ENCODE measurements at places on chromosomes 7 and 10.

- DNase-seq = no peak
Observed at GRCh38 chr7:79008786-79009185, 444.7 kb downstream of the MAGI2 start.

DNA sequence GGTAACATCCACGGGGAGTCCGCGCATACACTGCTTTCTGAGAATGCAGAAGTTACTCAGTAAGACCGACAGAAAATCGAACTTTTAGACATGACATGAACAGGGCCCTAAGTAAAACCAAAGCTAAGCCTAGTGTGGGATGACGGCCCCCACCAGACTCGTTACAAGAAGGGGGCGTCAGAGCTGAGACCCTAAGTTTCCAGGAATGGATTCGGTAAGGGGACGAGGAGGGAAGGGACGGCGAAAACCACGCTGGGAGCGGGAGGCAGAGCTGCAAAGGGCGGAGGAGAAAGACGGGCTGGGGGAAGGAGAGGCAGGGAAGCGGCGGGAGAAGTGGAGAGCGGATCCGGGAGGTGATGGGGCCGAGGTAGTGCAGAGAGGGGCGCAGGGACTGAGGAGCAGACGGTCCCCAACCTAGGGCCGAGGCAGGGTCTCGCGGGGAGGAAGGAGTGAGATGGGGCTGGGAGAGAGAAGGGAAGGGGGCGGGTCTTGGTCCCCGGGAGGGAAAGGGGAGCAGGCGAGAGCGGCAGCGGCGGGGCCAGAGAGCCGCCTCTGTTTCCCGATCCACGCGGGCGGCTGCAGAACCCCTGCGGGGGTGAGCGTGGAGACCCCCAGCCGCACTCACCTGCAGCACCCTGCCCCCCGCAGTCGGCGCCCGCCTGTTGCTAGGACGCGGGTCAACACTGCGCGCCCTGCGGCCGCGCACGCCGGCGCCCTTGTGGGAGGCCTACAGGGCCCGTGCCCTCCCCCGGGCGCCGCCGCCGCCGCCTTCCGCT, 513 bp downstream of the ODAD2 start:
- DNase-seq = no peak

DNA sequence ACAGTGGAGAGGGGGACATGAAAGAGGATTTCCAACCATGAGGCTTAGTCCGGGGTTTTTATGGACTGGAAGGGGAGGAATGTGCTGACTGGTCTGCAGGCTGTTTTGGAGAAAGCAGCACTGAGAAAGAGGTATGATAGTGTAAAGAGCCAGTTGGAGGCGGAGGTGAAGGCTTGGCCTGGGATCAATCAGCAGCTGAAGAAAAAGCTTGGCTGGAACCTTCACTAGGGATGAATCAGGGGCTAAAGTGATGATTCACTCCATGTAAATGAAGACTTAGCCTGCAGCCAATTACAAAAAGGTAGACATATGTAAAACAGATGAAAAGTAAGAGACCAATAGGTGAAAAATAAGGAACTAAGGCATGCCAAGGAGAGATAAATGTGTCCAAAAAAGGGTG, 1382.6 kb downstream of the GATA3 start:
- DNase-seq = peak; percentile 35

DNA sequence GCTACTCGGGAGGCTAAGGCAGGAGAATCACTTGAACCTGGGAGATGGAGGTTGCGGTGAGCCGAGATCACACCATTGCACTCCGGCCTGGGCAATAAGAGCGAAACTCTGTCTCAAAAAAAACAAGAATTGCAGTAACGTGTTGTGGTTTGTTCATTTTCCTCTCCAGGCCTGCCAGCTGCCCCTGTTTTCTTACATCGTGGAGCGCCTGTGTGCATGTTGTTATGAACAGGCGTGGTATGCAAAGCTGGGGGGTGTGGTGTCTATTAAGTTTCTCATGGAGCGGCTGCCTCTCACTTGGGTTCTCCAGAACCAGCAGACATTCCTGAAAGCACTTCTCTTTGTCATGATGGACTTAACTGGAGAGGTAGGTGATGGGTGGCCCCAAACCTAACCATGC, 52.1 kb downstream of the TRRAP start:
- DNase-seq = no peak

DNA sequence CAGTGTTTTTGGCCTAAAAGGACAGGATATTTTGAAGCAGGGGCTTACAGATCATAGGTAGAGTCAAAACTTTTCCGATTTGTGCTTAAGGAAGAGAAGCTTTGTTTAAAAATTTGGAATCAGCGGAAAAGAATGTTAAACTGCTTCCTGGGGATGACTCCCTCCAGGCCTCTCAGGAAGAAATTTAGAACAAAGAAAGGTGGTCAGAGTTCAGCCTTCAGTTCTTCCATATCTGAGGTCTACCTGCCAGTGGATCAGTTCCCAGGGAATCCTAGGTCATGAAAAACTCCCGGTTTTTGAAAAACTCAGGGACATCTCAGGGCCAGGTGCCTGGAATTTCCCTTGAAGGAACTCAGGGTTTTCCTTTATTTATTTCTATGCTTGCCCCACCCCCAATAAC, 100.3 kb downstream of the MCU start:
- no peak for DNase-seq

- no peak for DNase-seq
Observed at GRCh38 chr7:158445421-158446175, 142.0 kb downstream of the PTPRN2 start.

DNA sequence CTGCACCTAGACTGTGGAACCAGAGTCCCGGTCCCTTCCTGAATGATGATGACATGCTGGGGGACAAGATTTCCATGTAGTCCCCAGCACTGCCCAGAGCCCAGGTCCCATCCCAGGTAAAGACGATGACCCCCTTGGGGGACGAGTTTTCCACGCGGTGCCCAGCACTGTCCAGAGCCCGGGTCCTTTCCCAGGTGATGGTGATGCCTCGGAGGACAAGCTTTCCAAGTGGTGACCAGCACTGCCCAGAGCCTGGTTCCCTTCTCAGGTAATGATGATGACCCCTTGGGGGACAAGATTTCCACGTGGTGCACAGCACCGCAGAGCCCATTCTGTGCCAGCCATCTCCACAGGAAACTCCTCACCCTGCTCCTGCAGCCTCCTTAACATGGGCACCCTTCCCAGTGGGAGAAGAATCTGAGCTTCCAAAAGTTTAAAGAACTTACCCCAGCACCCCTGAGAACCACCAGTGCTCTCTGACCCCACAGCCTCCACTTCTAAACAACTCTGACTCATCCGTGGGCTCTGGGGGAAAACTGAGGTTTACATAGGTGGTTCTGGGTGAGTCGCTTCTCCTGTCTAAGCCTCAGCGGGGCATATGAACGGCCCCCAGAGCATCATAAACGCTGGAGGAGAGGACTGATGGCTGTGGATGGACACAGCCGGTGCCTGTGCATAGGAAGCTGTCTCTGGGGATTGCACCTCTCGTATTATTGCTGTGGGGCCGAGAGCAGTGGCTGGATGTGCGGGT, 233.2 kb downstream of the TCERG1L start:
- DNase-seq = no peak

DNA sequence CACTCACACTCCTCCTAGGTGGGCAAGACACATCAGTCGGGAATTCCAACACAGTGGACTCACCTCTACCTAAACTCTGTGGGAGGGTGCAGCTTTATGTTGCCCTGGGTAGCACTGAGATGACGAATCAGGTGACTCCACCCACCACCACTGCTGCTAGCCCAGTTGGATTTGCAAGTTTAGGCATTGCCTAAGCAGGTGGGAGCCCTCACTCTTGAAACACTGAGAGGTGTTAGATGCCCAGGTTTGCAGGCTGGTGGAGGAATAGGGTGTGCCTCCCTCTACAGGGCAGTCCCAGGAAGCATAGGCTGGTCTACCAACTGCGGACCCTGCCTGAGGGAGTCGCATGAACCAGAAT, 708.9 kb downstream of the POM121L12 start:
- DNase-seq = no peak

- DNase-seq = peak; percentile 51
Observed at GRCh38 chr10:102352066-102352715, 43.3 kb upstream of the NFKB2 start.
